ENCODE measurements at places on chromosomes 5 and 9.
A peak's percentile ranks its signal among the peaks of the same experiment; 100 is the strongest.

DNA sequence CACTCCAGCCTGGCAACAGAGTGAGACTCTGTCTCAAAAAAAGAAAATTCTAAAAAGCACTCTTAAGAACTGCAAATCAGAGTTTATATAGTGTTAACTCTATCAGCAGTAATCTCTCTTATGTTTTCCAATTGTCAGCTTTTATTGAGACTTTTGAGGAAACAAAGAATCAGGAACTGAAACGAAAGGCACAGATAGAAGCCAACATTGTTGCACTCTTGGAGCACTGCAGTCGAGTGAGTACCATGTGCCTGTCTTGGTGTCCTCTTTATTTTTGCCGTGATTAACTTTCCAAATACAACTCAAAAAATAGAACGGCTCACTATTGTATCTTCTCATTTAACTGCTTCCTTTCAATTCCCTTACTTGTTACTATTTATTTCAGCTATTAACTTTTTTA is 41.7 kb upstream of the LRRC19 start:
- DNase-seq: peak; percentile 39

DNA sequence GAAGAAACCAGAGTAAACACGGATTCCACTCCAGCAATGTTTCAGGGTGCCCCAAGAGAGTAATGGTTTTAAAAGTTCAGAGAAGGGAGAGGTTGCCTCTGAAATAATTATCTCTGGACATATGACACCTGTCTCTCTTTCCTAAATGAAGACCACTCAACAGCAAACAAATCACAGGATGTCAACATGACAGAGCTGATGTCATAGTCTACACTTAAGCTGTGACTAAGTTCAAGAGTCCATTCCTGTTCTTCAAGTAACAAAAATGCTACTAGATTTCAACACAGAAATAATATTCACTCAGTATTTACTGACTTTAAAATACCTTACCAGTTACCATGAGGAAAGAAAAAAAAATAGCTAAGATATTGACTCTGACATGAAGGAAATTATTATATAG is 44.7 kb upstream of the SLC30A5 start:
- no peak for DNase-seq

GRCh38 chr9:108397286-108397685 is 458.5 kb downstream of the ACTL7B start:
- DNase-seq: no peak

DNA sequence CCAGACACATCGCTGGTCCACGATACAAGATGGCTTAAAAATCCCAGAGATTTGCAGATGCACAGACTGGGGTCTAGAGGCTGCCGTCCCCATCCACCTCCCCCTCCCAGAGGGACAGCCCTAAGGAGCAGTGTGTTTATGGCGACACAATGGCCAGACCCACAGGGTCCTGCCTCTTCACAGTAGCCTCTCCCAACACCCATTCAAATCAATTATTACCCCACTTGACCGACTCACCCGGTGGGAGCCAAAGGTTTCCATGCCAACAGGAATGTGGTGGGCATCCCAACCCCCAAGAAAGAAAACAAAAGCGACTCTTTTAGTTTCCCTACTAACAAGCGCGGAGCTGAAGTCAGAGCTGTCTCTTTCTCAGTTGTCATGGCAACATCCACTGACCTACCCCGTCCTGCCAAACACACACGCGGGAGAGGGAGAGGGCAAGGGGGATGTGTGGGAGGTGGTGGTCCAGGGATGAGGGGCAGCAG is 209.0 kb downstream of the TTLL11 start:
- no peak for DNase-seq

GRCh38 chr9:127395497-127396252 is 1.3 kb upstream of the SLC2A8 start:
- no peak for DNase-seq

DNA sequence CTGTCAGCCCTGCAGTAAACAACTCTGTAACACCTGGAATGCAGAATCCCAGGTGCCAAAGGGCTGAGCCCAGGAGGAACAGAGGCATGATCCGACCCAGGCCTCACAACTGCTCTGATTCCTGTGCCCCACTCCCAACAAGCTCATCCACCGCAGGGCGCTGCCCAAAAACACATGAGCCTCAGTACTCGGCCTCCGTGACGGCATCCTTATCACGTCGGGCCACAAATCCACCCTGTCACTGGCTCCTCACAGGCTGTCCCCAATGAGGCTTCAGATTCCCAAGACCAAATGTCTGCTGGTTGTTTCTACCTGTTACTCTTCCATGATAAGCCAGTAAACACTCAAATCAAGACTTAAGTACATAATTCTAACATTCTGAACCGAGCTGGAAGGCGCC is 15.2 kb downstream of the QSOX2 start:
- no peak for DNase-seq

DNA sequence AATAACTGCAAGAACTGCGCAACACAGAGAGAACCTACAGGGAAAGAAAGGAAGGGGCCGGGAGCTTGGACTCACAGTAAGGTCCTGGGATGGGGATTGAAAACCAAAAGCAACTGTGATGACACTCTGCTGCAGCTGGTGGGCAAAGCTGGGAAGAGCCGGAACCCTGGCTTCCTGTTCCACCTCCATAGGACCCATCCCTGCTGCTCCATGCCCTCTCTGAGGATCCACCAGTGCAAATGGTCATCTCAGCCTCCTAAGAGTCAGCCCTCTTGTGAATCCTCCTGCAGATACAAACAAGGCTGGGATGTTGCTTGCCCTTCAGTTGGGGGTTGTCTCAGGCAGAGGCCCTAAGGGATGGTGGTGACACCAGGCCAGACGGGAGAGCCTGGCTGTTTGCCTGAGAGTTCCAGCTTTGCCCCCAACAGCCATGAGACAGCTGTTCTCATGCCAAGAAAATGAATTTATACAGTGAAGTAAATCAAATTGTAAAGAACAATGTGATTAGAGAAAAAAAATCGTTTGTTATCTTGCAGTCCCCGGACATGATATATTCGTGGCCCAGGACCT is 90.8 kb downstream of the TENT4A start:
- no peak for DNase-seq

DNA sequence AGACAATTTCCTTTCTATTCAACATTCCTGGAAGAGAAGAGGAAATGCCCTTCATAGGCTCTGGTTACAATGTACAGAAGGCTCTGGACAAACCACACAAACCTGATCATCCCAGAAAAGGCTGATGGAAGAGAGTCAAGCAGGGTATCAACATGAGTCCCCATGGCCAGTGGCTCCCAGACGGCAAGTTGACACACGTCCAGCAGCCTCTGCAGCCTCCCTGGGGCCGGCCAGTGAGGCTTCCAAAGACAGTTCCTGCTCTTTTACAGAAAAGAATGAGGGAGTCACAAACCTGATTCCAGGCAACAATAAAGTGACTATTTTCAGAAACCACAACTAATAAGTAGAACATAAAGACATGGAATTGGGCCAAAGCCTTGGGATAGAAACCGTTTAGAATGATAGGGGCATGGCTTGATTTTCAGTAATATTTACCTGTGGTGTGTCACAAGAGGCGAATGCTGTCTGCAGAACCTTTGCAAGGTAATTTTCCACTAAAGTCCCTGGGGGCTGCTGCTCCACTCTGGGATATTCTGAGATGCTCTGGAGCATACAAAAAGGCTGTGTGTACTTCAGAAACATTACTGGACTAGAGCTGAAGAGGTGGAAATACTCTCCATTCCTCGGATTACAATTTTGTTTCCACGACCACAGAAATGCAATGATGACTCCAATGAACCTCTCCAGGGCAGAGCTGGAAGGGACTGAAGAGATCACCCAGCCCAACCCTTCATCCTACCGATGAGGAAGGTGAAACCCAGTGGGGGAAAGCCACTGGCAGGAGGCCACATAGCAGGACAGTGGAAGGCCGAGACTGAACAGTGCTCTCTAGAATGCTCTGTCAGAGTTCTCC is 10.4 kb downstream of the MED27 start:
- DNase-seq: no peak

- DNase-seq: peak; percentile 50
These were observed 141.4 kb downstream of the EBF1 start for GRCh38 chr5:158958021-158958994.

- DNase-seq: no peak
These were observed 366 bp downstream of the EPB41L4A start for GRCh38 chr5:112418659-112419163.

GRCh38 chr5:80409367-80409966 is 1.6 kb downstream of the ZFYVE16 start:
- DNase-seq: no peak

DNA sequence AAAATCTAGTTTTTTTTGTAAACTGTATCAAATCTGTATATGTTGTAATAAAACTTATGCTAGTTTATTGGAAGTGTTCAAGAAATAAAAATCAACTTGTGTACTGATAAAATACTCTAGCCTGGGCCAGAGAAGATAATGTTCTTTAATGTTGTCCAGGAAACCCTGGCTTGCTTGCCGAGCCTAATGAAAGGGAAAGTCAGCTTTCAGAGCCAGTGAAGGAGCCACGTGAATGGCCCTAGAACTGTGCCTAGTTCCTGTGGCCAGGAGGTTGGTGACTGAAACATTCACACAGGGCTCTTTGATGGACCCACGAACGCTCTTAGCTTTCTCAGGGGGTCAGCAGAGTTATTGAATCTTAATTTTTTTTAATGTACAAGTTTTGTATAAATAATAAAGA is 24.3 kb downstream of the HMGCR start:
- no peak for DNase-seq

- DNase-seq: no peak
These were observed 5.3 kb upstream of the DAB2IP start for GRCh38 chr9:121645853-121646807.

Data from suppressor macrophage treated with lipopolysaccharide for 1 hour (primary cell).